ENCODE measurements at places on chromosomes 12 and 14. TPM values are rescaled to one million over a fixed set of nuclear protein-coding genes. Genes with fewer than 3 reads are reported as not detected.

Gene SLC22A17
- total RNA-seq = 154 TPM

Gene TESPA1
- total RNA-seq = not detected

Gene SERPINA10
- not detected for total RNA-seq

Gene PRICKLE1
- 8.6 TPM for total RNA-seq

Gene SOX5
- 107 TPM for total RNA-seq

Gene SVOP
- 40.8 TPM for total RNA-seq

Gene TAS2R7
- 0.41 TPM for total RNA-seq

Gene OLR1
- 4.1 TPM for total RNA-seq

Gene ASCL1
- total RNA-seq = 8.2 TPM

Gene NPAS3
- total RNA-seq = 22.0 TPM

Gene DNAJC22
- total RNA-seq = under 0.01 TPM

Gene C1S
- total RNA-seq = 6.5 TPM

Gene TEX52
- not detected for total RNA-seq

Gene KRT2
- not detected for total RNA-seq

Gene PSEN1
- total RNA-seq = 72.2 TPM

Gene C1R
- total RNA-seq = 3.7 TPM

Gene CYP27B1
- total RNA-seq = not detected

Gene OR4K1
- total RNA-seq = not detected

Gene C3AR1
- total RNA-seq = 1.6 TPM

Gene COQ6
- 18.8 TPM for total RNA-seq

Gene TCL1A
- total RNA-seq = not detected

Gene PRPH
- 0.82 TPM for total RNA-seq

Gene LRP1-AS
- not detected for total RNA-seq

Gene TBC1D30
- total RNA-seq = 59.1 TPM

Gene RSRC2
- 62.0 TPM for total RNA-seq

Gene STAC3
- 1.6 TPM for total RNA-seq

Gene SLC2A13
- total RNA-seq = 98.6 TPM

Gene ACOT6
- total RNA-seq = not detected

Gene RBP5
- total RNA-seq = not detected

Gene SLC10A1
- total RNA-seq = not detected

Gene KRT71
- total RNA-seq = not detected

Gene NR1H4
- not detected for total RNA-seq

Gene ZFYVE21
- 40.4 TPM for total RNA-seq

Data from frontal cortex (tissue), 4 donors.